Astrocyte of the spinal cord (primary cell): ENCODE measurements at places on chromosomes 1 and 21.

DNA sequence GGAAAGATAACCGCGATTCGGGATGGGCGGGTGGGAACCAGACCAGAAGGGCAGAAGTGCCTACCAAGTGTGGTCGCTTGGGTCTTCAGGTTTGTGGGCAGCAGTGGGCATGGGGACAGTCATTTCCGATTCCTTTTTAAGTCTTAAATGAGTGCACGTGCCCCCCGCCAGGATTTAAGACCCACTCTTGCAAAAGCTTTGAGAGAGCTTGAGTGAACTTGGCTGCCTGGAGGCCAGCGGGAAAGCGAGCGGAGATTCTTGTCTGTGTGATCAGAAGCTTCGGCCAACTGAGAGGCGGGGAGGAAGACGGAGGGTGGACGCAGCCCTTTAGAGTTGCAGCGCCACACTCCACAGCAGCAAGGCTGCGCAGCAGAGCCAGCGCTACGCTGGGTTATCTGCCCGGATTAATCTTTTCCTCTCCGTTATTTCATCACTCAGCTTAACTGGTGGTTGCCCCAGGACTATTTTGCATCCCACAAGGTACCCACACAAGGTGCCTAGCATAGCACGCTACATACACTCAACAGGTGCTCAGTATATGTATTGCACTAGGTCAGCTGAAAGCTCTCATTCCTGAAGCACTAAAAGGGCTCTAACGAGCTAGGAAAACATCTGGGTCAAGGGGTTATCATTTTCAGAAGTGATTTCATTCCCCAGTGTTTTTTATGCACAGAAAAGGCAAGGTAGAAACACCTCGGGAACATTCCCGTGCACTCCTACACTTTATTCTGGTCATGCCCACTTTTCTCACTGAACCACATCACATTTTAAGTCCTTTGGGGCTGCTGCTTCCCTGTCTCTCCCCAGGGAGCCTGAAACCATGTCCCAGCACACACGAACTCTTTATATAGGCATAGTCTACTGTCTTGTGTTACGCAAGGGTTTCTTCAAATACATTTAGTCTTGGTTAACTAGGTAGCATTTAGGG, 1.5 kb upstream of the BATF3 start:
- DNase-seq, result peak; percentile 64

DNA sequence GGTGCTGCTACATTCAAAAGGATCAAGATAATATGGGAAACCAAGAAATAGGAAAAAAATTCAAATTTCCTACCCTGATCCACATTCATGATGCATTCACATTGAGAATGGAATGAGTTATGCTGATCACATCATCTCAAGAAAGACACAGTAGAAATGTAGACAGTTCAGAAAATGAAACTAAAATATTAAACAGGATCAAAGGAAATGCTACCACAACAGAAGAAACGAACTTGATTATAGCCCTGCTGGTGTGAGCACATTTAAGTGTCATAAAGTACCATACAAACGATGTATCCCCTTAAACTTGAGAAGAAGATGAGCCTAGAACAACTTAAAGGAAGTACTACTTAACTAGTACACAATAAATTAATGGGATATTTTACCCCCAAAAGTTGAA, 21.3 kb downstream of the SYDE2 start:
- no peak for DNase-seq

DNA sequence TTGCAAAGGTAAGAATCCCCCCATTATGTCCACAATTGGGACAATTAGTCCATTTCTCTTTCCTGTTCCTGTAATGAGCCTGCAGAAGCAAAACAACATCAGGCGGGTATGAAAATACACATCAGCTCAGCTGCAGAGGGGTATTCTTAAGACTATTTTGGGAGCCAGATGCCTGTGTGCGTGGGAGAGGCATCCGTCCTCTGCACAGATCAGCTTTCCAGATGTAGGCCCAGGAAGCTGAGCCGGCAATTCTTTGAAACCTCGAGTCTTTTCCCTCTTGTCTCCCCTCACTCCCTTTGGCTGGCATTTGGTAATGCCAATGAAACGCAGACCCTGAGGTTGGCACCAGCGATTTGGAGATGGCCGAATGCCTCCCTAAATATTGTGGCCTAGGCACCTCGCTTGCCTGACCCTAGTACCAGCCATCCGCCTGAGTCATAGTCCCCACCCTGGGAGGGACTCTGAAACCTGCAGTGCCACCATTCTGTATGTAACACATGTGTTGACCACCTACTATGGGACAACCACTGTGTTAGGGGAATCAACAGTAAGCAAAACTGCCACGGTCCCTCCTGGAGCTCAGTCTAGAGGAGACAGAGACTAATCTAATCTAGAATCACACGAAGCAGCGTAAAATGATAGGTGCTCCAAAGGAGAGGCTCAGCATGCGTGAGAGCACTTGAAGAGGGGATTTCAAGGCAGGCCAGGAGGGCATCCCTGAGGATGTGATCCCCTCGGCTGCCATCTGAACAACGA, 603.0 kb downstream of the MATN1 start:
- no peak for DNase-seq

DNA sequence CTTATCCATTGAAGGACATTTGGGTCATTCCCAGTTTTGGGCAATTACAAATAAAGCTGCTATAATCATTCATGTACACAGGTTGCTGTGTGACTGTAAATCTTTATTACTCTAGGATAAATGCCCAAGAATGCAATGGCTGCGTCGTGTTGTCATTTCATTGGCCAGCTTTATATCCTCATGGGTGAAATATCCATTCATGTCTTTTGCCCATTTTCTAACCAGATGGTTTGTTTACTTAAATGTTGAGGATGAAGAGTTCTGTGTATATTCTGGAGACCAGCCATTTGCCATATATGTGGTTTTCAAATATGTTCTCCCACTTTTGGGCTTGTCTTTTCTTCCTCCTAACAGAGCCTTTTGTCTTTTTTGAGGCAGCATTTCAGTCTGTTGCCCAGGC, 25.3 kb downstream of the TRIM11 start:
- no peak for DNase-seq

GRCh38 chr1:236774926-236775325, 20.2 kb upstream of the MTR start:
- DNase-seq, result no peak

DNA sequence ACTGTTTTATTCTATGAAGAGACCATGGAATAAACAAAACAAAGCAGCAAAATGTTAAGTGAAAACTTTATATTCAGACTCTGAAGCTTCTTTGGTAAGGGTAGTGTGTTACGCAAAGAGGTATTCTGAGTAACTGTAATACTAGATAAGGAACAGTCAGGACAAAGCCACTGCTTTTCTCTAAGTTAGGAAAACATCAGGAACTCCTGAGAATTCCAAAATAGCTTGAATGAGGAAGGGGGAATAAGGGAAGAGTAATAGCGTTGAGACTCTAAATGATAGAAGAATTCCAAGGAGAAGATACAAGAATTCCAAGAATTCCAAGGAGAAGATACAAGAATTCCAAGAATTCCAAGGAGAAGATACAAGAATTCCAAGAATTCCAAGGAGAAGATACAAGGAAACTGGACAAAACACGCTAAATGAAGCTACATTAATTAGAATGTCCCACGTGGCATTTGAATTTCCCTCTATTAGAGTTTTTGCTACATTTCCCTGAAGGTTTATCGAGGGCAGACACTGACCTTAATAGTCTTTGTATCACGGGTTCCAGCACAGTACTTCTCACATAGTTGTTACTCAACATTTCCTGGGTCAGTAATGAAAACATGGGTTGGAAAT, 71.5 kb downstream of the SMYD3 start:
- DNase-seq, result no peak

DNA sequence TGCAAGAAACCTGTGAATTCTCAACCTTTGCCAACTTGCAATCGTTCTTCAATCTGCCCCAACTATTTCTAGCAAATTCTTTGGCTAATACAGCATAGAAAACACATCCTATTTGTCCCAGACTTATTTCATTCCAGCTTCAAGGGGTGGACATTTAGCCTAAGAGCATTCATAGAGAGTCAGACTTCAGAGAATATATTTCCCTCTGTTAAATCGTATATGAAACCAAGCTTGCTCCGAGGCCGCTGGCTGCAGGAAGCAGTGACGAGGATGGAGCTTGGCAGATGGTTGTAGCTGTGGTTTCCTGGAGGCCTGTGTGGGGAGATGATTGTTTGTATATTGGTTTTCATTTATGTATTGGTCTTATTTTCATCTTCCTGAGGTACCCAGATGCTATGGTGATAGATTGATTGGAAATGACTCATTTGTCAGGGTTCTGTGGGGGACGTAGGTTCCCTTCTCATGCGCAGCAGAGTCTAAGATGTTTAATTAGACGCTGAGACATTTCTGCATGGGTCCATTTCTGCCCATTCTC, 26.1 kb downstream of the MAN1C1 start:
- peak; percentile 33 for DNase-seq

DNA sequence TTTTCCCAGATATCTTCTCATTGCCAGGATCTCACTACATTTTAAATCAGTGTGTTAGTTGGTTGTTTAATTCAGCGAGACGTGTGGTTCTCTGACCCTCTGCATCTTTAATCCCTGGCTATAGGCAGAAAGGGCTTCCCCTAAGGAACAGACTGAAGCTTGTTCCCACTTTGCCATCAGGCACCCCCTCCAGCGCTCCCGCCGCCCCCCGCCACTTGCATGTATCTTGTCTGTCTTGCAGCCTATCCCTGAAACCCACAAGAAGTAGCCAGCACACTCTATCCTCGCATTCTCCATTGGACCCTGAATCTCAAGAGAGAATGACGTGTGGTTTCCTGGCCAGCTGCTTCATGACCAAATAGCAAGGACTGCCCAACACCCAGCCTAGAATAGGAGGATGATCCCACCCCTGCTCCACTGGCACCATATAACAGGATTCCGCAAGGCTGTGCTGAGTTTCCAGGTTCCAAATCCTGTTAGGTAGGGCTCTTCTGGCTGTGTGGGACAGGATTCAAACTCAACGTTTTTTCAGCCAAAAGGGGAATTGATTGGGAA, 7.8 kb downstream of the CLDN19 start:
- DNase-seq, result no peak

DNA sequence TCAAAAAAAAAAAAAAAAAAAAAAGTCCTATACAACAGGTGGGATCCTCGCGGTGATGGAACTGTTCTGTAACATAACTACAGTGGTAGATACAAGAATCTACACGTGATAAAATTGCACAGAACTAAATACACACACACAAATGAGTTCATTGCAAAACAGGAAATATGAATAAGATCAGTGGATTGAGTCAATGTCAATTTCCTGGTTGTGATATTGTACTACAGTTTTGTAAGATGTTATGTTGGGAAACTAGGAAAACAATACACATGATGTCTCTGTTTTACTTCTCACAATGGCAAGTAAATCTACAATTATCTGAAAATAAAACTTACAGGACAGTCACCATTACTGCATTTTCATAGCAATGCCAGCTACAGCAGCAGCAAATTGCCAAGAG, 59.8 kb downstream of the ITGB3BP start:
- no peak for DNase-seq

- DNase-seq, result no peak
Measured at GRCh38 chr1:24695202-24695974, 49.9 kb upstream of the CLIC4 start.
